ENCODE measurements at places on chromosomes 7 and 10. TPM values are rescaled to one million over a fixed set of nuclear protein-coding genes. Genes with fewer than 3 reads are reported as not detected.
A peak's percentile ranks its signal among the peaks of the same experiment; 100 is the strongest.

- no peak overlapping the region for H3K4me3 ChIP-seq
- H3K4me1 ChIP-seq, result peaks cover 19% of the 10 kb centered on the region
- no peaks in the 10 kb centered on the region for H3K27me3 ChIP-seq
- no peak overlapping the region for H3K27ac ChIP-seq
- no peak for DNase-seq
- H3K36me3 ChIP-seq, result no peaks in the 10 kb centered on the region
Measured at GRCh38 chr10:96756111-96756903, 36.0 kb upstream of the PIK3AP1 start.

GRCh38 chr10:79238158-79238520 lies 109.1 kb upstream of the PPIF start:
- H3K4me1 ChIP-seq, result peaks cover 11% of the 10 kb centered on the region
- DNase-seq, result no peak
- no peaks in the 10 kb centered on the region for H3K27me3 ChIP-seq
- H3K36me3 ChIP-seq, result no peaks in the 10 kb centered on the region

DNA sequence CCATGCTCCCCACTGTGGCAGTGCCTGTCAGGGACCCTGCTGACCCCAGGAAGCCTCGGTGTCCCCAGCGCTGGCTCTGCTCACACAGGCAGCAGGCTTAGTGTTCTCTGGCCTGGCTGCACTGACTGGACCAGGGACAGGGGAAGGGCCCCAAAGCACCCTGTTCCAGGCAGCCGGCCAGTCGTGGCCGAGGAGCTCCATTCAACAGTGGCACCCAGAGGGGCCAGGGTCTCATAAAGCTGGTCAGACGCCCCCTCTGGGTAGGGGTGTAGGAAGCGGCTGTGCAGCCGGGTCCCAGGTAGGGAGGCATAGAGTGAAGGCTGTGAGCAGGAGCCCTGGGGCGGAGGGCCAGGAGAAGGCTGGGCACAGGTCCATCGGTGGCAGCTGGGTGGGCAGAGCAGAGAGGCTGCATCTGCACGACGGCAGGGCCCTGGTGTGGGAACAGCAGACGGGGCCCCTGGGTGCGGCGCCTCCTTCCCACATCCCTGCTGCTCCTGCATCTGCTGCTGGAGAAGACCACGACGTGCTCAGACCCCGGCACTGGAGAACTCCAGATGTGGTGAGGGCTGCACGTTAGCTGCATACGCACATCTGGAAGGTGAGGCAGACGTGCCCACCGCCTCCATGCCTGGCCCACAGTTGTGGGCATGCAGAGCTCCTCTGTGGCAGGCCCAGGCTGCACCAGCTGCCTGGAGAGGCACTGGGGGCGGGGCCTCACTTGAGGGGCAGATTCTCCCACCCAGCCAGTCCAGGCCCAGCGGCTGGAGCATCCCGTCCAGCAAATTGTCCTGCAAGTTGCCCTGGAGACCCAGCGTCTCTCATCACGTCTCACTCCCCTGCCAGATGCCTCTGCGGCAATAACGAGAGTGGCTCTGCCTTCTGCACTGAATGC lies 25.1 kb downstream of the MNX1 start:
- H3K4me1 ChIP-seq, result no peaks in the 10 kb centered on the region
- no peaks in the 10 kb centered on the region for H3K36me3 ChIP-seq
- no peak overlapping the region for H3K4me3 ChIP-seq
- H3K27ac ChIP-seq, result no peak overlapping the region

DNA sequence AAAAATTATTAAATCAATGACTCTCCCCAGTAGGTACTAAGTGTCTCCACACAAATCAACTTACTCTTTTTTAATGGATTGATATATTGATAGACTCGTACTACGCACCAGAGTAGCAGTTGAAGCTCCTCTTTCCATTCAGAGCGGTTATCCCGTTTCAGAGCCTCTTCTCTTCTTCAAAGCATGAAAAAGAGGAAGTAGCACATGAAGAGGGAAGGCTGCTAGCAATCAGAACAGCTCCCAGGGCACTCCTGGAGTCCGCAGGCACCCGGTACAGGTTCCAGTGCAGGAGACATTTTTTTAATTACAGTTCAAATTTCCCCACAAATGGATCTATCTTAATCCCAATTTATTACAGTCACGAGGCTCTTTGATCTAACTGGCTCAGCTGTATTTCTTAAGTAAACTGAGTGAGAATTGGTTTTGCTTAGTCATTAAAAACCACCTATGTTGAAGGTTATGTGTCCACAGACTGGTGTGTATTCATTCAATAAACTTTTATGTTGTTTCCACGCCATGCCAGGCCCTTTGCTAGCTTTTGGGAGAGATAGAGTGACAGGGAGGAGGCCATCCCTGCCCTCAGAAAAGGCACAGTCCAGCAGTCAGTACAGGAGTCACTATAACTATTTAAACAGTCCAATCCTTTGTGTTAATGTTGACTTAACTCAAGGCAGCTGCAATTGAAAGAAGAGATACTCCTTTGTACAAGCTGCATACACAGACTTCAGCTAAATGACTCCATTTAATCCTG lies 32.1 kb upstream of the CALN1 start:
- no peak for DNase-seq
- H3K27ac ChIP-seq, result no peak overlapping the region
- no peak overlapping the region for H3K4me3 ChIP-seq
- H3K36me3 ChIP-seq, result no peaks in the 10 kb centered on the region
- H3K27me3 ChIP-seq, result no peaks in the 10 kb centered on the region

GRCh38 chr7:91420606-91421005 lies 156.4 kb downstream of the FZD1 start:
- H3K4me1 ChIP-seq, result no peaks in the 10 kb centered on the region
- no peak for DNase-seq
- no peaks in the 10 kb centered on the region for H3K36me3 ChIP-seq
- H3K27me3 ChIP-seq, result no peaks in the 10 kb centered on the region
- no peak overlapping the region for H3K4me3 ChIP-seq

DNA sequence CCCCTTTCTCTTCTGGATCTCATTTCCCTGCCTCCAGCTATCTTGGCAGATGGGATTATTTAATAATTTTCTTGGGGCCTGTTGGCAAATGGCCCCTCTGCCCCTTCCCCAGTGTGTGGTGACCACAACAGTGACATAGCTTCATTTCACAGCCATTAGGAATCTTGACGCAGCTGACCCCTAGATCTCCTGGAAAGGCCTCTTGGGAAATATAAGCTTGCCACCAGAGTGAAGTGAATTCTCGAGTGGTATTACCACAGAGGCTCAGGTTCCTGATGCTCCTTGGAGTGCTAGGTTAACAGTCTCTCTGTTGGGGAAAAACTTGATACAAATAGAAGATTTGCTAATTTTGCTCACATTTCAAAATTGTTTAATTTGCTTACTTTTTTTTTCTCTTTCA lies 57.8 kb downstream of the AUTS2 start:
- H3K4me1 ChIP-seq, result peaks cover 31% of the 10 kb centered on the region
- no peaks in the 10 kb centered on the region for H3K36me3 ChIP-seq
- no peak overlapping the region for H3K27ac ChIP-seq
- no peaks in the 10 kb centered on the region for H3K27me3 ChIP-seq
- H3K4me3 ChIP-seq, result no peak overlapping the region

- H3K36me3 ChIP-seq, result no peaks in the 10 kb centered on the region
- peaks cover 1% of the 10 kb centered on the region for H3K27me3 ChIP-seq
- no peaks in the 10 kb centered on the region for H3K4me1 ChIP-seq
- no peak for DNase-seq
Measured at GRCh38 chr7:29076631-29077030, 69.7 kb downstream of the CPVL start.

SPDYE2 gene
- not detected for total RNA-seq

GRM8 gene
- total RNA-seq, result 0.33 TPM

- H3K4me1 ChIP-seq, result no peaks in the 10 kb centered on the region
- H3K36me3 ChIP-seq, result no peaks in the 10 kb centered on the region
- H3K4me3 ChIP-seq, result no peak overlapping the region
- no peaks in the 10 kb centered on the region for H3K27me3 ChIP-seq
Measured at GRCh38 chr10:30093303-30093950, 34.0 kb upstream of the JCAD start.

DNA sequence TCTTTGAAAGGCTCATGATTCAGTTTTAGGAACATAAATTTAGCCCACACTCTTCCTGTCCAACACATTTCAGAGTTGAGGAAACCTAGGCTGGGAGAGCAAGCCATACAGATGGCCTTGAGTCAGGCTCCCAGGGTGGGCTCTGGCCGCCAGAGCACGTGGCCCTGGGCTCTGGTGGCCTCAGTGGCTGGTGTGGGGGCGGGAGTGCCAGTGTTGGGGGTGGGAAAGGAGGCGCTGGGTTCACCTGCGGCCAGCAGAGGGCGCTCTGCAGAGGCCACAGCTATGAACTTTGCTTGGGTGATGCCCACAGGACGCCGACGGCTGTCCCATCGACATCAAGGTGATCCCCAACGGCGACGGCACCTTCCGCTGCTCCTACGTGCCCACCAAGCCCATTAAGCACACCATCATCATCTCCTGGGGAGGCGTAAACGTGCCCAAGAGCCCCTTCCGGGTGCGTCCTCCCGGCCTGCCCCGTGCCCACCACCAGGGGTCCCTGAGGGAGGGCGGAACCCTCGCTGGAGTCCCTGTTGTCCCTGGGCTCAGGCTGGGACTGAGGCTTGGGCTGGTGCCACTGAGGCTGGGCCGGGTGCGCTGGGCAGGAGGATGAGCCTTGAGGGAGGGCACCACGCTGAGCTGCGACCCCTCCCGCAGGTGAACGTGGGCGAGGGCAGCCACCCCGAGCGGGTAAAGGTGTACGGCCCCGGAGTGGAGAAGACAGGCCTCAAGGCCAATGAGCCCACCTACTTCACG lies 11.9 kb downstream of the FLNC start:
- H3K27me3 ChIP-seq, result no peaks in the 10 kb centered on the region
- no peaks in the 10 kb centered on the region for H3K4me1 ChIP-seq
- no peak overlapping the region for H3K4me3 ChIP-seq
- no peak overlapping the region for H3K27ac ChIP-seq

DNA sequence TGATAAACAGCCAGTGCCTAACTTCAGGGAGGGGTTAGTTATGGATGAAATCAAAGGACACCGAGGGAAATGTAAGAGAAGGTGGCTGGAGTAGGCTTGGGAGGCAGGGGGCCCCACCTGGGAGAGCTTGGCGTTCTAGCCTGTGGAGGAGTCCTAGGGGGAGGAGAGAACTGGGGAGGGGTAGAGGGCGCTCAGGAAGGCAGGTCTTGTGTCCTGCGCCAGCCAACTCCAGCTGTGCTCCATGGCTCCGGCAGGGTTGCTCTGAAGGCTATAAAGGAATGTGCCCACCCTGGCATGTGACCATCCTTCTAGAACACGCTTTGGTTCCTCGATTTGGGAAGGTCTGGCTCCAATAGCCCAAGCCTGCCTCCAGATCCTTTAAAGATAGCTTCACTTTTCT lies 96.3 kb downstream of the SEC61G start:
- H3K4me3 ChIP-seq, result no peak overlapping the region
- H3K27ac ChIP-seq, result no peak overlapping the region
- 0 out of 2 replicates have a peak, but pooled peaks cover 4% of the 10 kb centered on the region for H3K27me3 ChIP-seq
- no peak for DNase-seq
- H3K36me3 ChIP-seq, result no peaks in the 10 kb centered on the region
- H3K4me1 ChIP-seq, result no peaks in the 10 kb centered on the region

GRCh38 chr7:24441314-24442027 lies 131.8 kb upstream of the PALS2 start:
- H3K4me1 ChIP-seq, result peaks cover 12% of the 10 kb centered on the region
- H3K36me3 ChIP-seq, result no peaks in the 10 kb centered on the region
- no peak overlapping the region for H3K4me3 ChIP-seq
- DNase-seq, result no peak

MALRD1 gene
- 0.13 TPM for total RNA-seq

DNA sequence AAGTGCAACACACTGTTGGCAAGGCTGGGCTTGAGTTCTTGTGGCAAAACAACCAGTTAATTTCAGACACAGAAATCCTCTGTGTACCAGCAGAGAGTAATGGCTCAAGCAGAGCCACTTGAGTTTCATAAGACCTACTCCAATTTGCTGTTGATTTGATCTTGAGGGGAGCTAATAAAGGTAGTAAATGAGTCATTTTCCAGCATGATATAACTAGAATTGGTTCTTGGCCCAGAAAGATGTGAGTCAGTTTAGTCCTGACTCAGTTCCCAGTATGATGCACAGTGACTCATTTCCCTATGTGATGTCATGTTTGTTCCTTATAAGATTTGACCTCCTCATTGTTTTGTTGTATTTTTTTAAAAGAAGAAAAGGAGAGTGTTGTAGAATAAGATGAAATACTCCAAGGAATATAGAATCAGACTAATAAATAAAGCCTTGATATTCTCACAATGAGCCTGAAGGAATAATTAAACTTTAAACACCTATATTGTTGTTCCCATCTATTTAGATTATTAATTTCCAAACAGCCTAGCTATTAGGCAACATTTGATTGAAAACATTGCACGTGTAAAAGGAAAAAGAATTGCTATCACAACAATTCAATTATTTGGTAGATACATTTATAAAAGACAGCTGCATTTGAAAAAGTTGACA lies 186.2 kb downstream of the REEP3 start:
- DNase-seq, result peak; percentile 48
- no peak overlapping the region for H3K27ac ChIP-seq
- no peak overlapping the region for H3K4me3 ChIP-seq
- H3K4me1 ChIP-seq, result peaks cover 17% of the 10 kb centered on the region

ECHS1 gene
- 73.2 TPM for total RNA-seq

DNA sequence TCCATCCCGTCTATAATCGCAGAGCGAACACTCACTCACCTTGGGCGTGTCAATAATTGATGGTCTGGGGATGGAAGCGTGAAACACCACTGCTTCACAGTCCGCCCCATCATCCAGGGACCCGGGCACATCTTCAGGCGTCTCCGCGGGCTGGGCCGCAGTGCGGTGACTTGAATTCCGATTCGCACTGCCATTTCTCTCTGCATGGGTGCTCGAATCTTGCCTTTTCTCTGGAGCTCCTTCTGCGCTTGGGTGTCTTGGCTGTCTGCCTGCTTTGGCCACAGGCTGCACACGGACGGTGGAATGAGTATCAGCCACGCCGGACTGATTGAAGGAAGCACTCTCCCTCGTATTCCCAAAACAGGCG lies 500 bp downstream of the FAM107B start:
- no peak for DNase-seq
- H3K27me3 ChIP-seq, result no peaks in the 10 kb centered on the region
- H3K4me1 ChIP-seq, result no peaks in the 10 kb centered on the region
- no peak overlapping the region for H3K4me3 ChIP-seq
- no peaks in the 10 kb centered on the region for H3K36me3 ChIP-seq

NPFFR1 gene
- total RNA-seq, result not detected

- H3K36me3 ChIP-seq, result no peaks in the 10 kb centered on the region
- H3K27me3 ChIP-seq, result peaks cover 8% of the 10 kb centered on the region
- no peaks in the 10 kb centered on the region for H3K4me1 ChIP-seq
- no peak overlapping the region for H3K4me3 ChIP-seq
- no peak overlapping the region for H3K27ac ChIP-seq
- DNase-seq, result no peak
Measured at GRCh38 chr10:33335801-33336581, 1.5 kb upstream of the NRP1 start.

- H3K4me1 ChIP-seq, result no peaks in the 10 kb centered on the region
- H3K27ac ChIP-seq, result no peak overlapping the region
- no peaks in the 10 kb centered on the region for H3K27me3 ChIP-seq
- no peak overlapping the region for H3K4me3 ChIP-seq
- DNase-seq, result no peak
Measured at GRCh38 chr7:3338161-3338560, 37.1 kb downstream of the SDK1 start.

CPVL gene
- total RNA-seq, result not detected

GRCh38 chr10:78433766-78434535 lies 400.3 kb downstream of the RPS24 start:
- H3K4me1 ChIP-seq, result no peaks in the 10 kb centered on the region
- no peaks in the 10 kb centered on the region for H3K27me3 ChIP-seq
- no peaks in the 10 kb centered on the region for H3K36me3 ChIP-seq
- H3K4me3 ChIP-seq, result no peak overlapping the region

KAT6B gene
- total RNA-seq, result 22.6 TPM

ECHDC3 gene
- total RNA-seq, result 8.5 TPM

- peaks cover 8% of the 10 kb centered on the region for H3K27me3 ChIP-seq
- H3K36me3 ChIP-seq, result no peaks in the 10 kb centered on the region
- no peak for DNase-seq
- H3K27ac ChIP-seq, result no peak within 1 kb of the TSS
Measured at GRCh38 chr7:86643561-86644281, at the start of gene GRM3. Gene GRM3 (plus strand): TSS chr7:86643909. CDS start chr7:86765146, 121,237 bp downstream.

All from GM12878 (cell line).